ENCODE measurements at places on chromosomes 7 and 10.

DNA sequence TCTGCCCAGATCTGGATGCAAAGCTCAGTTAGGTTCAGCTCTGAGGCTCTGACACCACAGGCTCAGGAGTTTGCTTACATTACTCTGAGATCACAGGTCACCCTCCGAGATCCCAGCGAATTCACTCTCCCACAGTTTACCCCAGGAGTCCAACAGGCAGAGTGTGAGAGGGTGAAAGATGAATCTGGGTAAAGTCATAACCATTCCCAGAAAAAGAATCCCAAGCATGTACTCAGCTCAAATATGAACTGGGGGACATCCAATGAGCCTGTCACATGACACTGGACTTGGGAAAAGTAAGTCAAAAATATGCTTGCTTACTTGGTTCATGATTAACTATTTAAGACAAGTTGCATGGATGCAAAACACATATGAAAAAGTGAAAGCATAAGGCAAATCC, 110.3 kb upstream of the ARID5B start:
- peak; percentile 41 for DNase-seq

DNA sequence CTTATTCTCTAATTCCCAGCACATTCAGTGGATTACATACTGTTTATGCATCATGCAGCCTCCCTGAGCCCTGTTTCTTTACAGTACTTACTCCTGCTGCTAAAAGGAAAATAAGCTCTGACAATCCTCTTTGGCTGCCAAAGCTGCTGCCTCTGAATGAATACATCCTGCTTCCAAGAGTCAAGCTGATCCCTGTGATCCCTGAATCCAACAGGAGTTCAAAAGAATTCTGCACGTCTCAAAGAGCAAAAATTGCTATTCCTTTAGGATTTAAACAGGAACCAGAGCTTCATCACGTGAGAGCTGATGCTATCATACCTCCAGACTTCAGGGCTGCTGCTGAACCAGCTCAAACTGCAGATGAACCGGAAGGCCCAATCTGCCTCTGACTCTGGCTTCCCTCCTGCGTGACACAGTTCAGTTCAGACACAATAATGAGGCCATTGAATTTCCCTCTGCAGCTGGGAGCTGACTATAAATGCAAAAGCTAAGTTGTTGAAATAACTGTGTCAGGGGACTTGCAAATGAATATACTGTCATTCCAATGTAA, 851.0 kb upstream of the PHF14 start:
- DNase-seq, result no peak

- no peak for DNase-seq
Observed at GRCh38 chr7:135074096-135074495, 73.8 kb upstream of the TMEM140 start.

GRCh38 chr10:8817299-8817698, 762.8 kb downstream of the GATA3 start:
- no peak for DNase-seq

DNA sequence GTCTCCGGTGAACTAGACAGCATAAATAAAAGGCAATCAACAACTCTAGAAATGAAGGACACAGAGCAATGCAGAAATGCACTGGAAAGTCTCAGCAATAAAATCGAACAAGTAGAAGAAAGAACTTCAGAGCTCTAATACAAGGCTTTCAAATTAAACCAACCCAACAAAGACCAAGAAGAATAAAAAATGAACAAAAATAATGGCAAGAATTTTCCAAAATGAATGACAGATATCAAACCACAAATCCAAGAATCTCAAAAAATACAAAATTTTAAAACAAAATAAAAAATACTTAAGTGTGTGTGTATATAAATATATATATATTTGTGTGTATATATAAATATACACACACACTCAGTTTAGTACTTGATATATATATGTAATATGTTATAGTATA, 110.8 kb downstream of the IQUB start:
- DNase-seq, result no peak

- DNase-seq, result no peak
Observed at GRCh38 chr7:571718-572415, 52.2 kb upstream of the PDGFA start.

- DNase-seq, result peak; percentile 86
Observed at GRCh38 chr7:151484971-151485707, 34.6 kb downstream of the RHEB start.

DNA sequence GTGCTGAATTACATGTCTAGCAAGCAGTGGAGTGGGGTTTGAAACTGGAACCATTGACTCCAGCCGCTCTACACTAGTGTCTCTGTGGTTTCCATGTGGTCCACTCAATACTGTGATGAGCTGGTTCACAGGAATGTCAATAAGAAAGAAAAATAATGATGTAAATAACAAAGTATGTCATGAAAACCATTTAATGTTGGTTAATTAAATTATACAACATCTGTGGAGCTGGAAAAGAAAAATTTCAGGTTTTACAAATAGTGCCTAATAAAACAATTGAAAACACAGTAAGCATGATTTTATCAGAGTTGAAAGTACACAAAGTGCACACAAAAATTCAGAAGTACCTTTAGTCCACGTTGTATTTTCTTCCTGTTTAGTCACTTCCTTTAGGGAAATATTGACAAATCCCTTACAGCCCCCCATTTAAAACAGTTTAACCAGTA, 28.7 kb upstream of the NAMPT start:
- peak; percentile 71 for DNase-seq

GRCh38 chr7:67423065-67423464, 426.4 kb downstream of the TYW1 start:
- DNase-seq, result peak; percentile 2

DNA sequence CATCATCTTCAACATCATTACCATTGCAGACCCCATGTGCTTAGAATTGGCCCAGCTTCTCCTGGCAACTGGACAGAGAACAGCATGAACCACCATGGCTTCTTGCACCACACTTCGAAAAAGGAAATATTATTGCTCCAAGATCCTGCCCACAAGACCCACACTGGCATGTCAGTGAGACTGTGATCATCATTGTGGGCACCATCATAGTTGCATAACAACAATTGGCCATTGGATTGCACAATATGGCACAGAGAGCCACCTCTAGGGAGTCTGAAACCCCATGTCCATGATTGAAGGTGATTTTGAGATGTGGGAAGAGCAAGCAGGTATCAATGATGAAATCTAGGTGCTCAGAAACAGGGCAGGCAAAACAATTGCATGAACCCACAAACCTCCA, 918.9 kb downstream of the GRID1 start:
- no peak for DNase-seq

- DNase-seq, result no peak
Observed at GRCh38 chr7:10120936-10121335, 852.7 kb upstream of the PHF14 start.

GRCh38 chr7:67955061-67955460, 958.4 kb downstream of the TYW1 start:
- no peak for DNase-seq

- no peak for DNase-seq
Observed at GRCh38 chr10:88244781-88245625, 338.1 kb downstream of the RNLS start.

All from fibroblast of mammary gland (primary cell).